ENCODE measurements at places on chromosomes 1 and 21. TPM values are rescaled to one million over a fixed set of nuclear protein-coding genes. Genes with fewer than 3 reads are reported as not detected.

DNA sequence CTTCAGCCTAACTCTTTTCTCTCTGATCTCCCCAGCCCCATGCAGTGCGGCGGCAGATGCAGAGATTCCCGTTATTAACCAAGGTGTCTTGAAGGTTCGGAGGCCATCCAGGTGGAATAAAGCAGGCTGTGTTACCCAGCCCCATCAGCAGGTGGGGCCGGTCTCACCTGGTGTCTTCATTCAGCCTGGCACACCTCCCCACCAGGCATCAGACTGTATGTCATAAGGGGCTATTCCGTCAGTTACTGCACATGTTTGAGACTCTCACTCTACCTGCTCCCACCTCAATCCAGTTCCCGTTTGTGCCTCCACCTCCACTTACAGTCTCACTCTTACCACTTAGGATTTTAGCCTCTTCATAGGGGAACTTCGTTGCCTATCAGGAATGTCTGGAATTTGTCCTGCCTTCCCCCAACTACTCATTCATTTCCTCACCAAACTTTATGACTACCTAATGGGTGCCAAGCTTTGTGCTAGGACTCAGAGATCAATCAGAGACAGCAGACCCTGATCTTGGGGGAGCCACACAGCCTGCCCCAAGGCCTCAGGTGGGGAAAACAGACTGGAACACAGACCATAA, 170.2 kb downstream of the PLPP3 start:
- DNase-seq = peak; percentile 51

DNA sequence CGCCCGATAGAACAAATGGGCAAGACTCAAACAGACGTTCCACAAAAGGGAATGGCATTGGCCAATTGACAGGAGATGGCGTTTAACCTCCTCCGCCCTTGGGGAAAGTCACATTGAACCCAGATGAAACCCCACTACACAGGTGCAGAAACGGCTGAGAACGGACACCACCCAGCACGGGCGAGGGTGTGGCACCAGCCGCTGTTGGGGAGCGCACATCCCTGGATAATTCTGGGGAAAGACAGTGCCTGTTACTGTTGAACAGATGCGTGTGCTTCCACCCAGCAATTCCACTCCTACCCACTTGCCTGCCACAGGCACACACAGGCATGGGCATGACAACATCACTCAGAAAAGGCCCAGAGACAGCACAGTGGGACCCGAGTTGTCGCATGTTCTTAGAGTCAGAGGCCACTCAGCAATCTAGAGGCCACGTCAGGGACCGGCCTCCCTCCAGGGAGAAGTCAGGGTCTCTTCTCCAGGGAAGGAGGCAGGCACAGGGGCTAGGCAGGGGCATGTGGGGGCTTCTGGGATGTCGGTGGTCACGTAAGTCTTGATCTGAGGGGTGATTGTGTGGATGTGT, 15.2 kb downstream of the PRXL2B start:
- DNase-seq = no peak

DNA sequence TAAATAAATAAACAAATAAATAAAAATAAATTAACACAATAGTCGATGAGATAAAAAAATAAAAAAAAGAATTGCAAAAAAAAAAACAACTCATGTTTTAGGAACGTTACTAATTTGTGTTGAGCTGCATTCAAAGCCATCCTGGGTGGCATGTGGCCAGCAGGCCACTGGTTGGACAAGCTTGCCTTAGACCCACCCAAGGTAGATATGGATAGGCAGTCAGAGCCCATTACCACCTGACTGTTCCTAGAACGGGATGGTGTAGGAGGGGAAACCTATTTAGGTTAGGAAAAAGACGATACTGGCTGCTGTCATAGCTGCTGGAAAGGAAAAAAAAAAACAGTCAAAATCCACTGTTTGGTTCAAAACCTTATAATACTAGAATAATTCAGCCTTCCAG, 40.8 kb downstream of the HTR6 start:
- DNase-seq = no peak

Gene CCDC185
- not detected for total RNA-seq

DNA sequence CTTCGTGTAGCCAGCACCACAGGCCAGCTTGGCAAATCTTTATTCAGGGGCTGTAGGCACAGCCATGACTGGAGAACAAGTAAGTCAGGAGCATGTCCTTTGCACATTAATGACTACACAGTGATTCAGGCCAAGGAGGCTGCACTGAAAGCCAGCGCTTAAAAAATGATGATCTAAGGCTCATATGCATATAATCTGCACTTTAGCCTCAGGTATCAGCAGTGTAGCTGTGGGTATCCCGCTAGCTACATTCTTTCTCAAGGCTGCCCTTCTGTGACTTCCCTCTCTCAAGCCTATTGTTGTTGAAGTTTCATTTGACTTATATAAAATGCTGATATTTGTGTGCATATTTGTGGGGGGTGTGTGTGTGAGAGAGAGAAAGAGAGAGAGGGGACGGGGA, 62.6 kb upstream of the RGL1 start:
- no peak for DNase-seq

GRCh38 chr1:176694713-176695112, 231.7 kb downstream of the PAPPA2 start:
- no peak for DNase-seq

- peak; percentile 7 for DNase-seq
Observed at GRCh38 chr1:187264995-187265602, 436.4 kb downstream of the PLA2G4A start.

Gene ADAMTS4
- 0.15 TPM for total RNA-seq

Gene CR1L
- not detected for total RNA-seq

GRCh38 chr1:36532810-36533401, 50.2 kb upstream of the CSF3R start:
- DNase-seq = no peak

- no peak for DNase-seq
Observed at GRCh38 chr1:9246841-9247785, 12.5 kb downstream of the H6PD start.

Gene TNFRSF9
- total RNA-seq = not detected

GRCh38 chr1:96552451-96552850, 169.1 kb upstream of the PTBP2 start:
- no peak for DNase-seq

GRCh38 chr21:43208561-43209332, 39.9 kb downstream of the CRYAA start:
- no peak for DNase-seq

DNA sequence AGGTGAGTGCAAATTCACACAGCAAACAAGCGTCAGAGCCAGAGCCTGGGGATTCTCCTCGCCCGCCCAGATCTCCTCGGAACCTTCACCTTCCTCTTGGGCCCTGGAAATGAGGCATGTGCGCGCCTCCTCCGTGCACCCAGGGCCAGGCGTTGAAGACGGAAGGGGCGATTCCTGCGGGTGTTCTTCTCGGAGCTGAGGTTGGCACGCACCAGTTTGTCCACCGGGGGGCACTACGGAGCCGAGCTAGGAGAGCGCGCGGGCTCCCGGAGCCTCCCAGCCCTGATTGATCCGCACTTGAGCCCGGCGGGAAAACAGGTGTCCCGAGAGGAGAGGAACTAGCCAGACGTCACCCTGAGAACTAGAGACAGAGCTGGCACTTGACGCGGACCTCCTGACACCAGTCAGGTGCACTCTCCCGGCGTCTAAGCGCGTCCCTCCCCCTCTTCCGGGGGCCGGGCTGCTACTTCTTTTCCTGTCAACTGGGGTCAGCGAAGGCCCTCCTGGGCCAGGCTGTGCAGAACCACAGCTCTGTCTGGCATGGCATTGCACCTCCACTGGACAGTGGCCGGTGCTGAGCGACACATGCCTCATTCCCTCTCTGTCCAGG, 18.3 kb upstream of the SERINC2 start:
- peak; percentile 82 for DNase-seq

- no peak for DNase-seq
Observed at GRCh38 chr1:165497069-165498013, 46.5 kb upstream of the LRRC52 start.

DNA sequence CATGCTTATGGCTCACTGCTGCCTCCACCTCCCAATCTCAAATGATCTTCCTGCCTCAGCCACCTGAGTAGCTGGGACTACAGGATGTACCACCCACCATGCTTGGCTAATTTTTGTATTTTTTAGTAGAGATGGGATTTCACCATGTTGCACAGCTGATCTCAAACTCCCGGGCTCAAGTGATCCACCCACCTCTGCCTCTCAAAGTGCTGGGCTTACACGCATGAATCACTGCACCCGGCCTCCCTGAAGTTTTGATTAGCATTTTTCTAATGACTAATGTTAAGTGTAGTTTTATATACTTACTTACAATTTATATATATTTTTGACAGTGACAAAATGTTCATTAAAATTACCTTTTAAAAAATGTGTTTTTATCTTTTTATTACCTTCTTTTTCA, 41.1 kb downstream of the ZNF678 start:
- no peak for DNase-seq

DNA sequence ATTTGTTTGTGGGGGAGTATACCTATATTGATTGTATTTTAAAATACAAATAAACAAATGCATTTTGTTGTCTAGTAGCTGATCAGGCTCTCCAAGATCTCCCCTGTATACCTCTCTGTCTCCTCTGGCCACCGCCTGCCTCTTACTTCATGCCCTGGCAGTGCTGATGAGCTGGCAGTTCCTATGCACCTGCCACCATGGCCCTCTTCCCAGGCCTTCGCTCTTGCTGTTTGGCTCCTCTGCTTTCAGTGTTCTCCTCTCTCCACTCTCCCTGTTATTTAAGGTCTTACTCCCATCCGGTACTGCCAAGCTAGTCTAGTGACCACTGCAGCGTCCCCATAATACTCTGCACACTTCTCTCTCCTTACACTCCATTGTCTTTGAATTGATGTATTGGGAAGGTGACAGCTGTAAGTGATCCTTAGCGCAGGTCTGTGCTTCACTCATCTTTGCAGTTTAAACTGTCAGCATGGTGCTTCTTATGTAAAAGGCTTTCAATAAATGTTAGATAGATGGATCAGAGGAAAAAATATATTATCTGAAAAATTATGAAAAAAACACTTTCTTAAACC, 88.1 kb upstream of the ATP1A1 start:
- DNase-seq = no peak

DNA sequence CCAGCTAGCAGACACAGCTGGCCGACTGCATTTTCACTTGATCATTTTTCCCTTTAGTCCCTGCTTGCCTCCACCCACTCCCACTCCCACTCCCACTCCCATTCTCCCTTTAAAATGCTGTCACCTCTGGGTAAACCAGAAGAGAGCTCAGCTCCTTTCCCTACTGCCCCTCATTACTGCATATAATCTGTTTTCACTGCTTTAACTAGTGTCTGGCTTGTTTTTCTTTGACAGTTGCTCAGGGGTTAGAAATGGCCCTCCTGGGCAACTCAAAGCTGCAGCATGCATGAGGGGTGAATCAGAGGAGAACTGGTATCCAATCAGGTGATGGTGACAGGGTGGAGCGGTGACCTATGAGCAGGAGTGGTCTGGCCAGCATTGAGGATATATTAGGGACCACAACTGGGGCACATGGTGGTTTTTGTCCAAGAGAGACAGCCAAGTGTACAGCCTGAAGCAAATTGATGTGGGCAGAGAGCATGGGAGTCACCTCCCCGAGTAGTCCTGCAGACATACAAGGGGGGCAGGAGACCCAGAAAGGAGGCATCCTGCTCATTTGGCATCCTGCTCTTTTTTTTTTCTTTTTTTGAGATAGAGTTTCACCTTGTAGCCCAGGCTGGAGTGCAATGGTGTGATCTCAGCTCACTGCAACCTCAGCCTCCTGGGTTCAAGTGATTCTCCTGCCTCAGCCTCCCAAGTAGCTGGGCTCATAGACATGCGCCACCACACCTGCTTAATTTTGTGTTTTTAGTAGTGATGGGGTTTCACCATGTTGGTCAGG, 42.6 kb upstream of the SRSF10 start:
- no peak for DNase-seq

GRCh38 chr1:225554216-225554812, 98.6 kb downstream of the ENAH start:
- DNase-seq = peak; percentile 56

DNA sequence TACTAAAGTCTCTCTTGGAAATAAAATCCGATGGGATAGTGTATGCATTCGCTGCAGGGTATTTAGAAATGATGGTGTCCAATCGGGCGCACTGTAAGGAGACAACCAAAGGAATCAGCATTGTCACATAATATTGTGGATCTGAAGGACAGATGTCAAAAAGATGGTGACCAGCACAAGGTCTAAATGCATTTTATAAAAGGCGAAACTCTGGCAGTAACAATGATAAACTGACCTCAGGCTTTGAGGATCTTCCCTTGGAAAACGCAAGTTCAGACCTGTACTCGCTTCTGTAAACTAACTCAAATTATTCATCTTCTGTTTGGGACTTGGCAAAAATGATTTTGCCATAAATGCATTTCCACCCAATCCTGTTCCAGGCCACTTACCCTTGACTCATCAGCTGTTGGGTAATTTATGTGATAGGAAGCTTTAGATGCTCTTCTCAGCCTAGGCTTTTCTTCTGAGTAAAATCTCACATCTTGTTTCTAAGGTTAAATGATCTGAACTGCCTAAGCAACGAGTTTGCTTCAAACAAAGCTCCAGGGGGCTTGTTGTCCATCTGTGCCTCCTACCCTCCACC, 33.8 kb downstream of the STPG1 start:
- no peak for DNase-seq

- DNase-seq = no peak
Observed at GRCh38 chr1:8009043-8010002, 16.8 kb downstream of the ERRFI1 start.

Gene CLDN17
- total RNA-seq = not detected

DNA sequence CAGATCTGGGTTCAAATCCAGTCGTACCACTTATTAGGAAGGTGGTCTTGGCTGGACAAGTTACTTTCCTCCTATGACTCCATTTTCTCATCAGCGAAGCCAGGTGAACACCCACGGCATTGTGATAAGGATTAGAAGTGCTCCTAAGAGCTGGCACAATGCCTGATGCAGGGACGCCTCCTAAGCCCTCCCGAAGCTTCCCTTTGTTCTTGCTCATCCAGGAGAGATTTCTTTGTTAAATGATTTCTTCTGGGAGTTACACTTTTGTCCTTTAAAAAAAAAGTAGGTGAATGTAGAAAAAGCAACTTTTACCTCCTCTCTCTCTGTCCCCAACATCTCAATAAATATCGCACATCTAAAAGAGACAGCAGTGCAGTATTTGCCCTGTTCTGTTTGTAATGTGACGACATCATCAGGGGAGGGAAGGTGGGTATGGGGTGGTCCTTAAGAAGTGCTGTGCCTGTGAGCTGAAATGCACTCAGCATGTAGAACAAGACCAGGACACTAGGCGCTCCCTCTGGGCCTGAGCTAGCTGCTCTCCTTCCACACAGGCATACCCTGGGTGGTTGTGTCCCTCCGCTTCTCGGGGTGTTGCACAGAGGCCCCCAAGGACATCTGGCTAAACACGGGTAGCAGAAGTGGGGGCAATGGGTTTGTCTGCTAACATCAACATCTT, 43.9 kb downstream of the SUSD4 start:
- DNase-seq = no peak

DNA sequence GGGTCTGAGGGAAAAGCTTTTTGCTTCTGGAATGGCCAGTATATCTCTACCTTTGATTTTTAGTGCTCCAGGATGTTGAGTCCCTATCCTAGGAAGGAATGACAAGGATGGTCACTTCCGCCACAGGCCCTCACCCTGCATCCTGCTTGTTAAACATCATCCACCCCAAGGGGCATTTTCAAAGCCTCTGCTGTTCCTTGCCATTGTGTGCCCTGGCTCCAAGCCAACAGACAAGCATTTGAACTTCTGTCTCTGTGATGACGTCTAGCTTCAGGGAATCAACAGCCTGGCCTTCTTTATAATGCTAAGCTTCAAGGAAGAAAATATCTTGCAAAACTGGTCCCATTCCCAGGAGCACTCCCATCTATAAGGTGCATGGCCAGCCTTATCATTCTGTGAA, 12.3 kb upstream of the JAM2 start:
- DNase-seq = no peak

Measured in OCI-LY7 (cell line).